ENCODE measurements at places on chromosomes 7 and 10.

GRCh38 chr10:43399320-43400310 lies 9.4 kb downstream of the HNRNPF start:
- no peak for DNase-seq

DNA sequence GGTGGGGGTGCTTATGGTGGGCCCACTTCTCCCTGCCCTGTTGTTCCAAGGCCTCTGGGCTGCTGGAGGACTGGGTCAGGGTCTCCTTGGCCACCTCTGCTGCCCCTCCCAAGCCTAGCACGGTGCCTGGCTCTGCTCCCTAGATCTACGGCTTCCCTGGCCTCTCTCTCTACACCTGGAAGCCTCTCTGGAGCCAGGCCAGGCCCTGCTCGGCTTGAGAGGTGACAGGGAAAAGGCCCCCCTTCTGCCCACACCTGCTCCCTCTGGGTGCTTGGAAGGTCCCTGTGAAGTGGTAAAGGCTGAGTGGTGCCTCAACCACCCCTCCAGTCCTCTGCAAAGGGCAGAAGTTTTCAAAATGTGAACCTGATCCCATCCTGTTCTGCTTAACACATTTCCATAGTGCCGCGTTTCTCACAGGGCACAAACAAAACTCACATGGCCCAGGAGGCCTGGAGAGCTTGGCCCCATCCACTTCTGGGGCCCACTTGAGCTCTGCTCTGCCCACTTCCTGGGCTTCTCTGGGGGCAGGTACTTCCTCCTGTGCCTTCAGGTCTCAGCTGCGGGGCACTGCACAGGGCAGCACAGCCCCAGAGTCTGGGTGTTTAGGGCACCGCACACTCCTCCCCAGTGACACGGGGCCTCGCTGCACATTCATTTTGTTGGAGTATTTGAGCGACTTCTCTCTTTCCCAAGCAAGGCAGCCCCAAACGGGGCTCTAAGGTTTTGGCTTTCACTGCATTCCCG lies 169.9 kb downstream of the PIP4K2A start:
- DNase-seq, result no peak

DNA sequence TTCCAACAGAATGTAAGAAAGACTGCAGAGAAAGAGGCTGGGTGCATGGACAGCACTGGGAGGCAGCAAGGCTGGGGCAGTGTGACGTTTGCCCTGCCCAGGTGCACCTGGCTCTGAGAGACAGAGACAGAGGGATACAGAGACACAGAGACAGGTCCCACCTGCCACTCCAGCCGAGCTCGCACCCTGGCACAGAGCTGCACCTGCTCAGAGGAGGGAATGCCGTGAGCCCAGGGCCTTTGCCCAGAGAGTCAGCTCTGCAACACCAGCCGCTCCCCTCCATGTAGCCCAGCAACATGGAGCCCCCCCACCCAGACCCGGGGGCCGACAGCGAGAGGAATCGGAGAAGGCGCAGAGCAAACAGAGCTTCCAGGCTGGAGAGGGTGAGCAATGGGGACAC lies 35.3 kb upstream of the PROSER2 start:
- no peak for DNase-seq

GRCh38 chr7:39144420-39144819 lies 166.7 kb downstream of the POU6F2 start:
- DNase-seq, result no peak

DNA sequence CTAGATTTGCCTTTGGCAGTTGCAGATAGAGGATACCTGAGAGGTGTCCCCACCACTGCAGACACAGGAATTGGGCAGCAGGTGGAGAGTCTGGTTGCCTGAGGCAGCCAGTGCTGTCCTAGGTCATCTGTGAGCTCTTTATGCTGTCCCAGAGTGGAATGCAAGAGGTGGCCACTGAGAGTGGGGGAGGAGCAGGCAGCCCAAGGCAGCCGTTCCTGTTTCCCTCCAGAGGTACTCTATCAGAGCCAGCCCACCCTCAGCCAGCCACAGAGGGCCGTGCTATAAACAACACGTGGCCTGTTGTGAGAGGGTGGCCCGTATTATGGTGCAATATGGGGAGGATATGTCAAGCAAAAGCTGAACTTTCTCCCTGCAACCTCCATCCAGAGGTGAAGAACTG lies 8.5 kb downstream of the LRRC18 start:
- no peak for DNase-seq

- DNase-seq, result no peak
Measured at GRCh38 chr7:27212497-27213432, 12.9 kb upstream of the HOXA13 start.

- DNase-seq, result no peak
Measured at GRCh38 chr10:5892007-5892406, 2.0 kb downstream of the FBH1 start.

DNA sequence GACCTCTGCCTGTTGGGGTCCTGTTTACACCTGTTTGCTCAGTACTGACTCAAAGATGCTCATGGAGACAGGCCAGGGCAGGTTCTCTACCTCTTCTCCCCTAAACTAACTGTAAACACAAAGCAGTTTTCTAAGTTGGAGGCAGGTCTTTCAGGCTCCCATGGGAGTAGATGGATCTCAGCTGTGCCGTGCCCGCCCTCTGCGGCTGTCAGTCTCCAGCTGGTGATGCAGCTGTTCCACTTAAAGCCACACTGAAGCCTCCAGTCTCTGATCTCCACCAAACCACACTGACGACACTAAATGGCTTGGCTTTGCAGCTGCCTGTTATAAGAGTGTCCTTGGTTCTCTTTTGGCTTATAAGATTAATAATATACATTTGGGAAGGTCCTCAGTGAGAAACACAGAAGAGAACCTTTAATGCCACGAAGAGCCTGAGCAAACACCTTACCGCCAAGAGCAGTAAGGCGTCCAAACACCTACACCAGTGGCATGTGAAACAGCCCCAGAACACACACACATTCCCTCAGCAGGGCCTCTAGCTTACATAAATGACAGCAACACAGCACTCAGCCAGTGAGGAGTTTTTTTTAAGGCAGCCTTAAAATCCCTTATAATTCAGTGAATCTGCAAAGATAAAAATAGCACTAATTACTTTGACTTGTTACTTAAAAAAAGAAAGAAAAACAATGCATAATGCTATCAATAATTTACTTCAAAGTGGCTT lies 60.4 kb upstream of the KCNIP2 start:
- DNase-seq, result no peak

DNA sequence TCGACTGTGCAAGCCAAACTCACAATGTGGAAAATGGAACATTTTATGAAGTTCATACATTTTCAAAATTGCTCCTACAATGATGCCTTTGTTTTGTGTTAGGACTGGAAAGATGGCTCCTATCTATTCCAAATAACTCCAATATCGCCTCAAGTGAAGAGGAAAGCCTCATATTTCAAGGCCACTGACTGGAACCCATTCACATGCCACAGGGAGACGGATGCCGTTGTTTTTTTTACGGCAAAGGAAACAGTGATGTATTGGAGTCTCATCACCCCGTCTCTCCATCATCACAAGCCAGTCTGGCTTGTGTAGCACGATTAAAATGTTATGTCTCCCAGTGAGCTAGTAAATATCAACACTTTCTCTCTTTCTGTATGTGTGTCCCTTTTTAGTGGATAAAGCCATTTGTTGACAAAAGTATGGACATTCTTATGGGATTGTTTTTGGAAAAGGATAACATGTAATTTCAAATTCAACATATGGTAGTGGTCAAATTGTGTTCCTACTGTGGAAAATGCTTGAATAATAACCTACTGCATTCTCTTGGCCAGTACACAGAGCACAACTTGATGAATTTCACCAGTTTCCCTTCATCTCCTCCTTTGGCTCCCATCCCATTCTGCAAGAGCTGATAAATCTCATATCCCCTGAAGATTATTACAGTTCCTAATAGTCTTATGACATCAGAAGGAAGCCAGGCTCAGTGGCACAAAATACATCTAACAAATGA lies 109.5 kb upstream of the PITRM1 start:
- DNase-seq, result no peak

DNA sequence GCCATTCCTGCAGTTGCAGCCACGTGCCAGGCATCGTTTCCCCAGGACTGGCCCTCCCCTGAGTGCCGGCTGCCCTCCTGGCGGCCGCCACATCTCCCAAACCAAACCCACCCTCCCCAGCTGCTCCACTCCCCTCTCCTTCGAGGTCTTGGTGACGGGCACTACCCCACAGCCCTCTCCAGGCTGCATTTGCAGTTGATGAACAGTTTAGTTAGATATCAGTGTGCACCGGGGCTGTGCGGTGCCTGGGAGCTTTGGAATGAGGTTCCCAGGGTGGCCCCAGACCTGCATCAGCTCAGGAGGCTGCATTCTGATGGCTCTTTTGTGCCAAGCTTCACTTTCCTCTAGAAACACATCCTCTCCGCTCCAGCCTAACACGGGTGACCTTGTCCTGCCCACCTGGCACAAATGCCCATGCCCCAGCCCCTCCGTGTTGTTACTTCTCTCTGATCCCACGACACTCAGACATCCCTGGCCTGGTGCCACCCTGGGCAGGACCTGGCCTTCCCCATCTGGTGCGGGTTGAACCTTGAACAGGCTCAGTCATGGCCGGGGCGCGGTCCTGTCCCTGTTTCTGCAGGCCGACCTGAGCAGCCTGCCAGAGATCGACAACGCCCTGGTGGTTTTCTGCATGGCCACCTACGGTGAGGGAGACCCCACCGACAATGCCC lies 14.5 kb downstream of the TMEM120A start:
- DNase-seq, result no peak

- no peak for DNase-seq
Measured at GRCh38 chr10:132097609-132098377, 32.0 kb downstream of the JAKMIP3 start.

GRCh38 chr10:91891125-91892001 lies 17.9 kb downstream of the FGFBP3 start:
- DNase-seq, result no peak

DNA sequence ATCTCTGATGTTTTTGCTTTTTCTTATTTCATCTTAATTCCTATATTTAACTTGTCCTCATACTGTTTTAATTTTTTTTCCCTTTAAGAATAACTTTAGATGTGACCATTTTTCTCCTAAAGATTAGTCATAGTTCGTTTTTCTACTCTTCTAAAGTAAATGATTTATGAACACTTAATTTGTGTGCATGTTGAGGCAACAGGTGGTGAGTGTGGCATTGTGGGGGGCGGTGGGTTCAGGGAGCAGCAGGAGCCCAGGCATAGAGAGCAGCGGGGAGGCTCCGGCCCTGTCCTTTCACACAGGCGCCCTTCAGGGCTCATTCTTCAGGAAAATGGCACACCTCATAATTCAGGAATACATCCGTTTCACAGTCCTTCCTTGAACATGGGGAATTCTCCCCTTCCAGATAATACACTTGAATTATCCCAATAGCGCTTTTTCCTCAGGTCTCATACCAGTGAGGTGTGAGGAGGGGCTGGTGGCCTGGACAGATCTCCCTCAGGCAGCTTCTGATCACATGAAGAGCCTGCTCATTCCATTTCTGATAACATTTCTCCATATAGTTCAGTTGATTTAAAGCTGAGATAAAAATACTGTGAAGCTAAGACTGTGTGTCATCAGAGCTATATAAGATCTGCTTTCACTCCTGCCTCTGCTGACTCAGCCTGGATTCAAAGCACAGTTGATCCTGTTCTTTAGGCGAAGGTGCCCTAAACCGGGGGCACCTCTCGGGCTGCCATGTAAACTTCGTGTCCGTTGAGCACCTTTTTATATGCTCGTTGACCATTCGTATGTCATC lies 40.2 kb downstream of the CUL1 start:
- no peak for DNase-seq

- DNase-seq, result no peak
Measured at GRCh38 chr7:111266613-111267012, 175.7 kb downstream of the LRRN3 start.

DNA sequence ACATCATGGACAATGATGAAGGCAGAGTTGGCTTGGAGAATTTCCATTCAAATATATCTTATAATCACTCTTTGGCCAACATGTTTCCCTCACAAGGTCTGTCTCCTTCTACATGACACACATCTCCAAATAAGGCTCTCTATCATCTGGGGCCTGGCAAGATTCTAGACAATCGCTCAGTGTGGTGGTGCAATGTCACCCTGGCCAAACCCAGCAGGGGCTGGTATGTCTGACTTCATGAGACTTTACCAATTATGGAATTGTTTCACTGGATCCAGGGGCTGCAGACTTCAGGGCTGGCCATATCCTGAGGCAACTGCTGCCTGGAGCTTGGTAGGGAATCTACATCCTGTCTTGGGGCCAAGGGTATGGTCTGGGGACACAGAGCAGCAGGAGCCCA lies 319.0 kb downstream of the PLXNA4 start:
- DNase-seq, result no peak

DNA sequence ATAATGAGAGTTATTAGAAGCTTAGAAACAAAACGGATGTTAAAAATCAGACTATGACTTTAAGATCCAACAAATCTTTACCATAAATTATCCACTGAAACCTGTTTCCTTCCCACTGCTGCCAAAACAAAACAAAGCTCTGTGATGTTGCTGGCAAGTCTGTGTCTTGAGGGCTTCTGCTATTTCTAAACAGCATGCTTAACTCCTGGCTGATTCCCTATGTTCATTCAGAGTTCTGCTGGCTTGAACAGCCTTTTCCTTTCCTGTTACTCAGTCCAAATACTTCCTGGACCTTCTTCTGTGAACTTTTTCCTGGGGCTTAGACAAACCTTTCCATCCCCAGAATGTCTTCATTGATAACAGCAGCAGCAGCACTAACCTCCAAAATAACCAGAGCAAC lies 448.1 kb downstream of the SORCS1 start:
- DNase-seq, result no peak

GRCh38 chr7:32030904-32031692 lies 39.1 kb downstream of the PDE1C start:
- DNase-seq, result no peak

GRCh38 chr7:81903115-81903514 lies 133.3 kb upstream of the HGF start:
- no peak for DNase-seq

GRCh38 chr7:131139462-131139861 lies 188.2 kb upstream of the MKLN1 start:
- no peak for DNase-seq

DNA sequence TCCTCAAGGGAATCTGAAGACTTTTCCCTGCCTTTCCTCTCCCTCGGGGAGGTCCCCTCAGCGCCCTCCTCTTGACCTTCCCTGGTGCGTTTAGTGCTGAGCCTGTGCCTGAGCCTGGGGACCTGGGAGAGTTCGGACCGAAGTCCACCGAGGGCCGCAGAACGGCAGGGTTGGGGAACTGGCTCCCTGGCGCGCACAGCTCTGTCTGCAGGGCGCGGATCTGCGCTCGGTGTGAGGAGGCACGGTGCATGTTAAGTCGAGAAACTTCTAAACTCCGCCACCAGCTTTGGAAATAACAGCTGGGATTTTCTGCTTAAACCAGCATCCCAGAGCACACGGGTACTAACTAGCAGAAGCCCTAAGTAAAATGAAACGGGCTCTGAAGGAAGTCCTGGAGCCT lies 44.2 kb upstream of the SLC29A4 start:
- no peak for DNase-seq

- DNase-seq, result no peak
Measured at GRCh38 chr7:106766551-106766950, 98.5 kb upstream of the PIK3CG start.

- no peak for DNase-seq
Measured at GRCh38 chr10:99172950-99173349, 62.7 kb downstream of the HPSE2 start.

DNA sequence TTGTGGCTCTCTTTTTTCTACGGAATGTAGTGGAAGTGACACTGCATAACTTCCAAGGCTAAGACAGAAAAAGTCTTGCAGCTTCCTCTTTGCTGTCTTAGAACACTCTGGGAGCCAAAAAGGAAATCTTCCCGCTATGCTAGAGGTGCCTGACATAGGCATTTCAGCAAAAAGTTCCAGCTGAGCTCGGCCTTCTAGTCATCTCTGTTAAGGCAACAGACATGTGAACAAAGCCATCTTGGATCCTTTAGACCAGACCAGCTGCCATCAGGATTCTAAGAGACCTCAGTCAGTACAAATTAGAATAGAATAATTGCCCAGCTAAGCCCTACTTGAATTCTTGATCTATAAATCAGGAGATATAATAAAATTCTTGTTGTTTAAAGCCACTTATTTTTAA lies 16.3 kb upstream of the COL1A2 start:
- no peak for DNase-seq

Data from stimulated activated CD8-positive, alpha-beta memory T cell treated with anti-CD3 and anti-CD28 coated beads, Interleukin-4, amount 100 ng/mL, for 24 hours (primary cell).